Stimulated activated CD4-positive, alpha-beta T cell treated with anti-CD3 and anti-CD28 coated beads, TNF-alpha, amount 100 ng/mL, for 1 hour (primary cell): ENCODE measurements at places on chromosomes 11 and 22.

DNA sequence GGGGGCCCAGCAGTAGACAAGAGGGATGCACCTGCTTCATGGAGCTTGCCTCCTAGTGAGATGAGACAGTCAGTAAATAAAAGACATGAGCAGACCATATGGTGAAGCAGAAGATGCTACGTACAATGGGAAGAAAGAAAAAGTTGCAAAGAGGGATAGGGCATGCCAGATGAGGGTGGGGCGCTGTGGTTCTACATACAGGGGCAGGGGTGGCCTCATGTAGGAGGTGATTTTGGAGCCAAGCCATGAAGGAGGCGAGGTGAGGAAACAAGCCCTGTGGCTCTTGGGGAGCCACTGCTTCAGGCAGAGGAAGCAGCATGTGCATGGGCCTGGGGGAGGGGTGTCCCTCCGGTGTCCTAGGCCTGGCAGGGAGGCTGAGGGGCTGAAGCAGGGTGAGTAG lies 15.2 kb downstream of the NAT10 start:
- no peak for DNase-seq

GRCh38 chr11:1931341-1932104 lies 12.0 kb downstream of the TNNT3 start:
- no peak for DNase-seq

- no peak for DNase-seq
Measured at GRCh38 chr11:109957000-109957399, 136.2 kb upstream of the ZC3H12C start.

DNA sequence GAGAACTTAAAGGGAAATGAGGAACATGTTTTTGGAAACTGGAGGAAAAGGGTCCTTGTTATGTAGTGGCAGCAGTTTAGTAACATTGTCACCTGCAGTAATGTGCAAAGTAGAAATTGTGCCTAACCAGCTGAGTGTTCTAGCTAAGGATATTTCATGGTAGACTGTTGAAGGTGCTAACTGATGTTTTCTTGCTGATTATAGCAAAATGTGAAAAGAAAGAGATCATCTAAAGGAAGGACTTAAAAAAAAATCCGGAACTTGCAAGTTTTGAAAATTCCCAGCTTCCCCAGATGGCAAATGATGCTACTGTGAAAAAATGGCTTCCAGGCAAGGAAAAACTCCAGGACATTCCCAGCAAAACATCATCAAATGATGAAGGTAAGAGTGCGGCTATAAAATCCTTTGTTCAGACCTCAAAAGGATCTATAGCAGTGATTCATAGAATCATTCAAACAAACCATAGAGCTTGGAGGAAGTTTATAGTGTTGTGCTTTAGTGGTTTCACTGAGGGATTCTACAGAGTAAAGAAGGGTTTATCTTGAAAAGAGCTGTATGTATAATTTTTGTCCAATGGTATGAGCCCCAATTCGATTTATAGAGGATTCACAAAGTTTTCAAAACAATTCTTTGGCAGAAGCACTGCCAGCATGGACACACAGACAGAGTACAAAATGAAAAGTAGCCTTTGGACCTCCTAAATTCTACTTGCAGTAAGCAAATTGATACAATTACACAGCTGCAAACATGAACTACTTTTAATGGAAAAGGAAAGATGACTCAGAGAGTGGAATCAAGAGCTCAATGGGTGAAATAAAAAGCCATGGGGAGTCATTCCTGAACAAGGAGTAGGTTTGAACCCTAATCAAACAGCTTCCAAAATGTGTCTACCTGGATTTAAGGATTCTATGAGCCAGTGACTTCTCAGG lies 4.3 kb upstream of the TRIM44 start:
- no peak for DNase-seq

- DNase-seq, result no peak
Measured at GRCh38 chr11:17379383-17380180, 8.9 kb downstream of the KCNJ11 start.

- DNase-seq, result no peak
Measured at GRCh38 chr11:2673871-2674471, 25.8 kb downstream of the KCNQ1OT1 start.

GRCh38 chr22:50179937-50180726 lies 5.6 kb upstream of the TRABD start:
- DNase-seq, result no peak

DNA sequence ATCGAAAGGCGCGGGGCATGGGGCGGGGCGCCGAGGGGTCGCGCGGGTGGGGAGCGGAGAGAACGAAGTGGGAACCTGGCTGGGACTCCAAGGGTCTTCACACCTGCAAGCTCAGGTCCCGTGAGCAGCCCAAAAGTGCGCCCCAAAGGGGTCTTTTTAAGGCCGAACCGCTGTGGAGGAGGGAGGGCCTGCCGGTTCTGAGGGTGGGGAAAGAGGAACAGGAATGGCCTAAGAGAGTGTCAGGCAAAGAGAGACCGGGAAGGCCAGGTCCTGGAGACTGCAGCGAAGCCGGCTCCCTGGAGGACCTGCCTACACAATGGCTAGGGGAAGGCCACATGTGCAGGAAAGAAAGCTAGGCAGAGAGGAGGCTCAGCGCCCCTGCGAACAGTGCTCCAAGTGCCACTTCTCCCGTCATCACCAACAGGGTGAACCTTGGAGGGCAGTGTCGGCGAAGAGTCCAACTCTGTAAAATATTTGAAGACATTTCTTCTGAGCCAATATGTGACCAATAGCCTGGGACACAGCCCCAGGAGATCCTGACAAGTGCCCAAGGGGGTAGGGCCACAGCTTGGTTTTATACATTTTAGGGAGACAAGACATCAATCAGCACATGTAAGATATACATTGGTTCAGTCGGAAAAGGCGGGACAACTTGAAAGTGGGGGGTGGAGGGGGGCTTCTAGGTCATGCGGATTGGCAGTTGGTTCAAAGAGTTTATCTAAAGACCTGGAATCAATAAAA lies 710 bp upstream of the DGCR2 start:
- no peak for DNase-seq

- DNase-seq, result no peak
Measured at GRCh38 chr11:131491503-131491902, 121.1 kb downstream of the NTM start.

DNA sequence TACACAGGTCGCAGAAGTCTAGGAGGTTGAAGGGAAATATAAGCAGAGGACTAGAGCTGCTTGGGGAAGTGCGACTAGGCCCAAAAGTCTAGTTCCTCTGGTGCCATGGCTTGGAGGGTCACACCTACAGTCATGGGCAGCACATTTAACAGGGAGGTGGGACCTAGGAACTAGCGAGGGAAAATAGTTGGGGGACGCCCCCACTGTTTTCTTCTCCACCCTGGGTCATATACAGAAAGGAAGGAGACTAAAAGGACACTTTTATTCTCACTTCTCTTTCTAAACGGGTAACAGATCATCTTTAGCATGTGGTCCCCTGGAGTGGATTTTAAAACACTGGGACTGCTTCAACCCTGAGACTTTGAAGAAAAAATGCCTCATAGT lies 16.6 kb downstream of the APIP start:
- DNase-seq, result no peak

GRCh38 chr11:124977006-124977405 lies 23.0 kb downstream of the CCDC15 start:
- DNase-seq, result no peak

- DNase-seq, result no peak
Measured at GRCh38 chr11:29432719-29433325, 584.0 kb downstream of the KCNA4 start.

GRCh38 chr11:9720290-9720630 lies 56.4 kb downstream of the SWAP70 start:
- DNase-seq, result no peak

DNA sequence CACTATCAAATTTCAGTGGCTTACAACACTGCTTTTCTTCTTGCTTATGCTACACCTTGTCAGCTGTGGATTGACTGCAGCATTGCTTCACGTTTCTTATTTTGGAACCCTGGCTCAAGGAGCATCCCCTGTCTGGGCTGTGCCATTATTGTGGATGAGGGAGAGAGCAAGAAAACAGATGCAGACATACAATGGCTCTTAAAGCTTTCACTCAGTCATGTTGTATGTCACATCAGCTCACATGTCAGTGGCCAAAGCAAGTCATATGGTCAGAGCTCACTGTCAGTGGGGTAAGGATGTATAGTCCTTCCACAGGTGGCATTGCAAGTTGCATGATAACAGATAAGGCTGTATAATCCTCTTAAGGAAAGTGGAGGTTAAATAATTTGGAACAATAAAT lies 10.0 kb downstream of the ARHGEF12 start:
- no peak for DNase-seq

DNA sequence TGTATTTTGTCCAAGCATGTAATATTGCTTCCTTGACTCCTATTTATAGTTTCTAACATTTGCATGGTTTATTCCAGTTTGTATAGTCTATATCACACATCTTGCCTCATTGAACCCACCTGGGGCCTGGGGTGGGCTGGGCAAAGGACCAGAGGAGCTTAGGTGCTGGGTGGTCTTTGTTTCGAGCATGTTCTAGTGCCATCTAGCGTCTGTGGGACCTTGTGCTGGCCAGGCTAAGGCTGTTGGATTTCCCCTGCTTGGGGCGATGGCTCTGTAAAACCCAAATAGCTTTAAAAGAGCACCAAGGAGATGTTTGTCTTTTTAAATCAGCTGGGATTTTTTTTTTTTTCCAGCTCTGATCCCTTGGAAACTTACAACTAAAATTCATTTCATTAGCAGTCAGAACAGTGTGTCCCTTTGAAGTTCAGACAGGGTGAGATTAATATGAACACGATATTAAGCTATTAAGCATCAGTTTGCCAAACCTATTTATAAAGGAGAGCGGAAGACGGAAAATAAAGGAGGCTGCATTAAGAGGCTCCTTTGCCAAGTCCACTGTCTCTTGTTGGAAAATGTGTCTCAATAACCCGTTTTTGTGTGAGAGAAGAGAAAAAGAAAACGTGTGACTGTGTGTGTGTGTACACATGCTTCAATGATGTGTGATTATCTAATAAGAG lies 157.4 kb downstream of the COMMD9 start:
- DNase-seq, result no peak

DNA sequence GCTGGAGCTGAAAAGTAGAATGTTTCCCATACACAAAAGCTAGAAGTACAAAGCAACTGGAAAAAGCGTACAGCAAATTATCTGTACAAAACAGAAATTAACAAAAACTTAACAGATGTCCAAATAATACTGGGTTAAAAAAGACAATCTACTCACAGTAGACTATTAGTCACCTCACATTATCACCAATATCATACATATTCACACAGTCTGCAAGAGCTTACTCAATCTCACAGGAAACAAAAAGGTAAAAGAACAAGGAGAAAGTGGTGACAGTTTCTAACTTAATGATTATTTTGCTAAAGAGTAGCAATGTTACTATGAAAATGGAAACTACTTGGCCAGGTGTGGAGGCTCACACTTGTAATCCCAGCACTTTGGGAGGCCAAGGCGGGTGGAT lies 11.9 kb downstream of the CELF1 start:
- no peak for DNase-seq

GRCh38 chr22:49084206-49084605 lies 743.5 kb downstream of the BRD1 start:
- no peak for DNase-seq

DNA sequence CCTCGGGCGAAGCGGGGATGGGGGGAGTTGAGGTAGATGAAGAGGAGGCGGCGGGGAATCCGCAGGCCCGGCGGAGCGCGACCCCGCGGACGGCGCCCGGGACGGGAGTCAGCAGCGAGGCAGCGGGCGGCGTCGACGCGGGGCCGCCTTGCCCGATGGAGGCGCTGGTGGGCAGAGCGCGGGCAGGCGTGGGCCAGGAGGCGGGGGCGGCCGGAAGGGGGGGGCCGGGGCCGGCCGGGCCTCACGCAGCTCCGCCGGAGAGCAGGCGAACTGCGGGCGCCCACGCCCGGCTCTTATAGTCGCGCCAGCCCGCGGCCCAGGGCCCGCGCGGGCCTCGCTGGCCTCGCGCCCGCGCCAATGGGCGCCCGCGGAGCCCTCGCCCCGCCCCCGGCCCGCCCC lies at the start of gene IGF2:
TSS of gene IGF2 (minus strand) at position 267 of the 399 bp plus-strand sequence. CDS start 3,866 bp downstream, outside the sequence.
- DNase-seq, result no peak

- DNase-seq, result no peak
Measured at GRCh38 chr22:28430466-28431025, 249.1 kb downstream of the TTC28 start.

- DNase-seq, result no peak
Measured at GRCh38 chr11:65552388-65552951, 5.7 kb downstream of the LTBP3 start.

DNA sequence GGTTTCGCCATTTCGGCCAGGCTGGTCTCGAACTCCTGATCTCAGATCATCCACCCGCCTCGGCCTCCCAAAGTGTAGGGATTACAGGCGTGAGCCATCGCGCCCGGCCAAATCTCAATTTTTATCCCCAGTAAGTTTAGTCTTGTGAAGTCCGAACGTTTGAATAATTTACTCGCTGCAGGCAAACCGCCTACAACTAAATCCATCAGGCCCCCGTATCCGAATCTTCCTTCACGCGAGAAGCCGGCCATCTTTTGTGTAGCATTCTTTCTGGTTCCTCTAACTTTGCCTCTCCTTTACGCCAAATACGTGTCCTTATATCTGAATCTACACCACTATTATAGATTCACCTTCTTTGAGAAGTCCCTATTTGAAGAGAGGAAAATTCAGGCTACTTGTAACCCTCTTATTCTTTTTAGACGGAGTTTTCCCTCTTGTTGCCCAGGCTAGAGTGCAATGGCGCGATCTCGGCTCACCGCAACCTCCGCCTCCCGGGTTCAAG lies 581 bp upstream of the EIF3L start:
- no peak for DNase-seq

- DNase-seq, result no peak
Measured at GRCh38 chr11:93248602-93249001, 50.8 kb upstream of the SLC36A4 start.

DNA sequence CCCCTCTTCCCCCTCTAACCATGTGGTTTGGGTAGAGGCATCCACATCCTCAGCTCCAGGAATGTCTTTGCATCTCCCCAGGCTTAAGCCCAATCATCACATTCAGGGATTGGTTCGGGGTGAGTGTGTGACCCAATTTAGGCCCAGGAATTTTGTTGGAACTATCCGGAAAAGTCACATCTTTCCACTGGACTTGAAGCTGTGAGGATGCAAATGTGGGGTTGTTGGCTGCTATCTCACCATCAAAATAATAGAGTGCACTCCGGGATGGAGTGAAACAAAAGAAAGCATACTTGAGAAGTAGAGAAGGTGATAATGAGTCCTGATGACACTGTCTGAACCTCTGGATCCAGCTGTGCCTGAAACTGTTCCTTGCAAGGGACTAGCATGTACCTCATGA lies 33.8 kb upstream of the OLFML1 start:
- DNase-seq, result no peak
